ENCODE measurements at places on chromosomes 7 and 10.

- DNase-seq: no peak
Measured at GRCh38 chr7:47543714-47544113, 38.2 kb downstream of the TNS3 start.

DNA sequence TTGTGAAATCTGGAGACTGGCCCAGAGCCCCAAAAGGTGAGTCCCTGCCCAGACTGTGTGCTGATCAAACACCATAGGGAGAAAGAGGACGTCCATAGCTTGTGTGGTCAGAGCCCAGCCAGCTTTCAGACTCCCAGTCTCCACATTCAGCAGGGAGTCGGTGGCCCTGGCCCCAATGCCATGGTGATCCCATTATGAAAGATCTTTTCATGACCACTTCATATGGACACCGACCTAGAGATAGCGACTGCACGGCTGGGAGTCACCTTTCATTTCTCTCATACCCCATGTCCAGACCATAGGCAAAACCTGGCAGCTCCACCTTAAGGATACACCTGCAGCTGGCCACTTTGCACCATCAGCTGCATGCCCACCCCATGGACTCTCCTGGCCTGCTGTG, 126.4 kb downstream of the ARHGAP22 start:
- no peak for DNase-seq

DNA sequence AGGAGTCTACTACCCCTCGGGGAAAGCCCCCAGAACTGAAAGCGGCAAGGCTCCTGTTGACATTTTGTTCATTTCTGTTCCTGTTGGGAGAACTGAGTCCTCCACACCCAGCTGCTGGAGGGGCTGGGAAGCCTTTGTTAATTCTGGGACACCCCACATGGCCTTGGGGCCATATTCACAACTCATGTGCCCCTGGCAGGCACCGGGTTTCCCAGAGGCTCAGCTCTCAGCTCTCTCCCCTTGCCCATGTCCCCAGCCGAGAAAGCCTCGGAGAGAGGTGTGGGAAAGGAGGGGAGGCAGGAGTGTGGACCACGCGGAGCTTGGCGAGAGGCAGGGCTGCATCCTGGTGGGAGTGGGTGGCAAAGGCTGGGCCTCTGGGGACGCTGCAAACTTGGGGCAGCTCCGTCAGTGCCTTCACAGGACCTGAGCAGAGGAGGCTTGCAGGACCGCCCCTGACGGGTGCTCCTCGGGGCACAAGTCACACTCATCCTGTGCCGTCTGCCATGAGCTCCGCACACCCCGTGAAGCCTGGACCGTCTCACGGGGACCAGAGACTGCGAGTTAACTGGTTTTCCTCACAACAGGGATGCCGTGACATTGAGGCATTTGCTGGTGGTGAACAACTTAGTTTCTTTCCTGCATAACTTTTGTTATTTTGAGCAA, 140.9 kb downstream of the DNAJB6 start:
- DNase-seq: no peak

GRCh38 chr7:39321909-39322498, 244.2 kb upstream of the YAE1 start:
- DNase-seq: no peak

DNA sequence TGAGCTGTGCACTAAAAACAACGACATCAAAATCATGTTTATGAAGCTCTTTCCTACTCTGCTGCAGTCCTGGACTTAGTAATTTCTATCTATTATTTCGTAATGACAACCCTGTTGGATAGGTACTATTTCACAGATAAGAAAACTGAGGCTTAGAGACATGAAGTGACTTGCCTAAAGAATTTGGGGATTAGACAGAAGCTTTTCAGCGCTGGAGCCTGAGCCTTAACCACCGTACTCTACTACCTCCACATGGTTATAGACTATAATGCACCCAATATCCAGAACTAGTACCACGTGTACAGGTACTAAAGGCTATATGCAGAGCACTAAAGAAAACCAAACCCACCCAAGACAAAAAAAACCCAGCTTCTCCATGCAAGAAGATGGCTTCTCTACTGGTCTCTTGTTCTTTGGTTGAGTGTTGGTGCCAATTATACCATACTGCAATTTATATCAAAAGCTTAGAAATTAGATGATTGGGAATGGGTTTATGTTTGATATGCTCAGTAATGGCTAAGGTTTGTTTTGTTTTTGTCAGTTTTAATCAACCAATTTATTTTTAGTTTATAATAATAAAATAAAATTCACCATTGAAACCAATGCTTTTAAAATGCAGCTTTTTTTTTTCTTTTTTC, 6.5 kb upstream of the SNX10 start:
- DNase-seq: no peak

DNA sequence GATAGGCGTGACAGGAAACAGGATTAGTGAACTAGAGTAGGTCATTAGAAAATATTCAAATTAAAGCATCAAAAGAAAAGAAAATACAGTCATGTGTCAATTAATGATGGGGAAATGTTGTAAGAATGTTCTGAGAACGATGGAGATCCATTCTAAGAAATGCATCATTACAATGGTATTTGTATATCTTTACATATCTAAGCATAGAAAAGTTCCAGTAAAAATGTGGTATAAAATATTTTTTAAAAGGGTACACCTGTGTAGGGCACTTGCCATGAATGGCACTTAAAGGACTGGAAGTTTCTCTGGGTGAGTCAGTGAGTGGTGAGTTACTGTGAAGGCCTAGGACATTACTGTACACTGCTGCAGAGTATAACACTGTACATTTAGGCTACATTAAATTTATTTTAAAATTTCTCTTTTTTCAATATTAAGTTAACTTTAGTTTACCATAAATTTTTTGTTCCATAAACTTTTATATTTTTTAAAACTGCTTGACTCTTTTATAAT, 282.5 kb downstream of the BMPER start:
- no peak for DNase-seq

DNA sequence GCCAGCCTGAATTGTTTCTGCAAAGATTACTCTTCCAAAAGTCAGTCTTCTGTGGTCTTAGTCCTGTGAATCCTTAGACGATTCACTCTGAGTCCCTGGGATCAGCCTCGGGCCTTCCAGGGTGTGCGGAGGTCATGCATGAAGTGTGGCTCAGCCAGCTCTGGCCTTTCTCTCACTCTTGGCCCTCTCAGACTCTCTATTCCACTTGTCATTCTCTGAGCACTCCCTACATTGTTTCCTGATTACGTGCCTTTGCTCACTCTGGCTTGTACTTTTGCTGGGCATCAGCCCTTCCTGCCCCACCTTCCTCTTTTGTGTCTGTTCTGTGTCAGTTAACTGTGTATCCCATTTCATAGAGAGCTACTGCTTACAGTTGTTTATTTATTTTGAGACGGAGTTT, 36.0 kb downstream of the CCNY start:
- no peak for DNase-seq

- DNase-seq: no peak
Measured at GRCh38 chr7:88396948-88397322, 90.2 kb upstream of the STEAP4 start.

- DNase-seq: no peak
Measured at GRCh38 chr10:132942101-132943057, at the start of gene CFAP46. TSS of gene CFAP46 (minus strand) at chr10:132942570. CDS start at chr10:132942484, 86 bp downstream.

GRCh38 chr10:86266446-86267242, 100.0 kb downstream of the GRID1 start:
- no peak for DNase-seq

GRCh38 chr10:70542565-70542938, 60.0 kb downstream of the PRF1 start:
- DNase-seq: no peak

DNA sequence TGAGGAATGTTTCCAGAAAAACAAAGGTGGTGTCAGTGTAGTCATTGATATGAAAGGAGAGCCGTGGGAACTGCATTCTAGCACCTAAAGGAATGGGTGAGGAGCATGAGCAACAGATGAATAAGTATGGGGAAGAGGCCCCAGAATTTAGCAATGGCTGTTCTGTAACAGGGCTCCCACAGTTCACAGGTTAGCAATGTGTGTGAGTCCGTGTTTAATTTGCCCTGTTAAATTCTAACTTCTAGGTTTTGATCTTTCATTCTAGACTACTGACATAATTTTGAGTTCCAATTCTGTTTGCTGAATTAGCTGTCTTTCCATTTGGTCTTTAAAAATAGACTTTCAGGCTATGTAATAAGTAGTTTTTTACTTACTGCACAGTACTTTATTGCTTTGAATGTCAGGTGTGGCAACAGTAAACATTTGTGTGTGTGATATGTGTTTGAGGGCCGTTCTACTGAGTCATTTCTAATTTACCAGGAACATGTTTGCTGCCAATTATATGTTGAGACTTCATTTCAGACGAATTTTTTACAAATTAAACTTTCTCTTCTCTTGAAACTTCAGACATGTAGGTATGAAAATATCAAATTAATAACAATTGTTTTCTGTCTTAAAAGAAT, 8.8 kb downstream of the STK17A start:
- no peak for DNase-seq

GRCh38 chr10:29189256-29189655, 99.6 kb upstream of the LYZL1 start:
- no peak for DNase-seq

DNA sequence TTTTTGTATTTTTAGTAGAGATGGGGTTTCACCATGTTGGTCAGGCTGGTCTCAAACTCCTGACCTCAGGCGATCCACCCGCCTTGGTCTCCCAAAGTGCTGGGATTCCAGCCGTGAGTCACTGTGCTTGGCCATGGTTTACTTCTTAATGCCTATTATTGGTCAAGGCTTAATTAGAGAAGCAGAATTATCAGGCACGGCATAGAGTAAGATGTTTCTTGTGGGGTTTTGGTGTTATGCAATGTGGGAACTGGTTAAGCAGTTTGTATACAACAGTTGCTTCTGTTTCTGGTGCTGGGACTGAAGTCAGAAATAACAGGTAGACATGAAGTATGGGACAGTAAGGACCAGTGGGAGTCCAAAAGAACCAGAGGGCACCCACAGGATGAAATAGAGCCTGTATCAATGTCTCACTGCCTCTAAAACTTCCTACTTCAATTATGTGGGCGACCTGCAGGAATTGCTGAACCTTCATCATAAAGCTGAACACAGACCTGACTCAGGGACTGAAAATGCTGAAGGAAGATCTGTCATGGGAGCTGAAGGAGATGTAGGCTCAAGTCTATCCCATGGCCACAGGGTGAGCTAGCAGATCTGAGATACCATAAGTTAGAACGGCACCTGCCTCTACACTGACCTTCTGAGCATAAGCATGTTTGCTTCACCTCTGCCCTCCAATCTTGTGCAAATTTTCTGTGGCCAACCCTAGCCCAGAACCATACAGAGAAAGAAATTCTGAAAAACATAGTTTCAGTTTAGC, 38.3 kb upstream of the VCL start:
- no peak for DNase-seq

GRCh38 chr7:139538881-139539635, 15.6 kb downstream of the CLEC2L start:
- DNase-seq: no peak

DNA sequence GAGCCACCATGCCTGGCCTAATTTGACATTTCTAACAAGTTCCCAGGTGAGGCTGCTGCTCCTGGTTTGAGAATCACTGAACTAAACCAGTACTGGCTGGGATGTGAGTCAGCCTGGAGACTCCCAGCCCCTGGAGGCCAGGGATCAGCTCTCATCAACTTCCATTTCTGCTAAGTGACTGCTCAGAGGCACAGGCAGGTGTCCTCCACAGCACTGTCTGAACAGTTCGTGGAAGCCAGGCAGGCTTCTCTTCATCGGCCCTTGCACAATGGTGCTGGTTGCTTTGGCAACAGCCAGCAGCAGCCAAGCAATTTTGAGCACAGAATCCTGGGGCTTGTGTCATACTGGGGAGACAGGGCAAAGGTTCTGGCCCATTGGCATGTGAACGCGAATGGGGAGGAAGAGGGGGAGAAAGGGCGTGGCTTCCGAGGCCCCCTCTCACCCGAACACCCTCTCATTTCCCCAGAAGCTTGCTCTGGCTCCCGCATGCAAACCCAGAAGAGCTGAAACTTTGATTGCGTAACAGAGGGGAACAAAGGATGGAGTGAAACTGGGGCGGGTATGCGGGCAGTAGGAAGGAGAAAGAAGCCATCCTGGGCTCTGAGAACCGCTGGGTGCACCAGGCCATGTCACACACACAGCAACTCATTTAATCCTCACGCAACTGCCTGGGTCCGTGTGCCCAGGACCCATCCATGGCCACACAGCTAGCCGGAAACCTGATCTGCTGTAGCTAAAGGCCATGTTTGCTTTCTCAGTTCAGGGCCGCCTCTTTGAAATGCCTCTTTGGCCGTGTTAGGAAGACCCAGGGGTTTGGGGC, 9.0 kb upstream of the POR start:
- no peak for DNase-seq

DNA sequence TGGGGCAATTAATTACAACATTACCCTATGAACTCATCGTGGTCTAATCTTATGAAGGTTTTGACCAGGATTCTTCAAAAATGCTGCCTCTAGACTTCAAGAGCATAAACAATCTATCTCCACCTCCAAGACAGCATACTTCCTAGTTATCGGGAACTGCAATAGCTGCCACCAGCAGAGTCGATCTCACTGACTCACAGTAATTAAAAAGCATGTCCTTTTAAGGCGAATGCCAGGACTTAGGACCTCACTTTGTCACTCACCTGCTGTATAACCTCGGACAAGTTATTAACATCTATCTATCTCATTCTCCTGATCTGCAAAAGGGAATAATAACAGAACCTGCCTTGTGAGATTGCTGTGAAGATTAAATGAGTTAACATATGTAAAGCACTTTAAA, 666.0 kb upstream of the COBL start:
- DNase-seq: no peak

DNA sequence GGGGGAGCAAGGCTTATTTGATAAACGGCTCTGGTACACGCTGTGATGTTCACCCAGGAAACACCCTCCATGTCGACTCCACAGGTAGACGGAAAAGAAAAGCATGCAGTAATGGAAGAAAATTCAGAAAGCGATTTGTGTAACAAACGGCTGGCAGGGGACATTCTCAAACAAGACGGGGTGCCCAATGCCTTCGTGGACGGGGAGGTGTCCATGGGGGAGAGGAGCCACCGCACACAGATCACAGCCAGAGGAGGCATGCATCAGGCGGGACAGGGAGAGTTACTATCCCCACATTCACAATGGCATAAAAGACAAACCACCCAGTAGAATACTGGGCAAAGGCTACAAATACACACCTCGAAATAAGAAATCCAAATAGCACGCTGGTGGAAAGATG, 20.1 kb downstream of the CNPY1 start:
- no peak for DNase-seq

- peak; percentile 22 for DNase-seq
Measured at GRCh38 chr10:89029785-89030437, 39.3 kb downstream of the FAS start.

DNA sequence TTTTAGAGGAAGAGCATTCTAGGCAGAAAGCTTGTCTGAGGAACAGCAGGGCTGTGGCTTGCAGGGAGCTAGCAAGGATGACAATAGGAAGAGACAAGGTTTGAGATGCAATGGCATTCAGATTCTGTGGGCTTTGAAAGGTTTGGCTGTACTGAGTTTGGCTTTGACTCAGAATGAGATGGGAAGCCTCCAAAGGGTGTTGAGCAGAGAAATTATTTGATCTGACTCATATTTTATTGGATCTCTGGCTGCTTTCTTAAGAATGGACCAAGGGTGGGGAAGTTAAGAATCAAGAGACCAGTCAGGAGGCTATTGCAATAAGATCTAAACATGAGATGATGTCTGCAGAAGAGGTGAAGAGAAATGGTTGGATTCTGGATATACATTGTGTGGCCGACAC, 273.2 kb downstream of the CDK14 start:
- DNase-seq: no peak

GRCh38 chr10:110803239-110803749, 68.4 kb upstream of the PDCD4 start:
- DNase-seq: no peak

GRCh38 chr7:143217806-143218205, 4.0 kb upstream of the TAS2R40 start:
- no peak for DNase-seq
